HFFc6 (cell line): ENCODE measurements at places on chromosomes 2 and 18. TPM values are rescaled to one million over a fixed set of nuclear protein-coding genes. Genes with fewer than 3 reads are reported as not detected.

GRCh38 chr2:220227266-220227920 lies 600.0 kb downstream of the SLC4A3 start:
- DNase-seq = peak; percentile 77

DNA sequence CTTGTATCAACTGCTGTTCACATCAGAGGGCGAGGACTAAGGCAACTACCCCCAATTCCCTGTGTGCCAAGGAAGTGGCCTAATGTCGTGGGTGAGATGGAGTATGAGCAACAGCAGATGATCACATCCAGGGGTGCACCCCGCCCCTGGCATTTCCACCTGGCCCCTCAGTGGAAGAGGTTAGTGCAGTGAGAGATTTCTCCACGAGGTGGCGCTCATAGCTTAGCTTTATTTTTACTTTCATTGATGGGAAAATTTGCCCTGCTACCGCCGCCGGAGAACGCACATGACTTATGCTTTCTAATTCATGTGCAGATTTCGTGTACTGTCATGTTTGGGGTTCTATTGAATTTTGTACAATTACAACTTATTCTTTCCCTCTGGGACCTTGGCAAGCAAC lies 470.6 kb upstream of the MEX3C start:
- peak; percentile 2 for DNase-seq

GRCh38 chr2:111118981-111119821 lies 1.5 kb upstream of the BCL2L11 start:
- DNase-seq = no peak

TAF1B gene
- 16.9 to 22.9 TPM (median 22.6 TPM) in 3 replicates for total RNA-seq

PPP1R1C gene
- total RNA-seq = 0.31 TPM in 1 of 2 replicates, not detected in the other

DNA sequence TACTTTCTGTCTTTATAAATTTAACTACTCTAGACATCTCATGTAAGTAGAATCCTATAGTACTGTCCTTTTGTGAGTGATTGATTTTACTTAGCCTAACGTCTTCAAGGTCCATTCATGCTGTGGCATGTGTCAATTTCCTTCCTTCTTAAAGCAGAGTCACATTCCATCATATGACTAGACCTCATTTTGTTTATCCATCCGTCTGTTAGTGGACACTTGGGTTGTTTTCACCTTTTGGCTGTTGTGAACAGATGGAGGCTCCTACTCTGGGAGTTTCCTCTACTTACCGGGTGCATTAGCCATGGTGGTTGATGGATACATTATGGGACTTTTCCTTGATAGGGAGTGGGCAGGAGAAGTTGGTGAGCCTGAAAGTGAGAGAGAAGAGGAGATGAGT lies 6.4 kb upstream of the PDIA6 start:
- no peak for DNase-seq

DNA sequence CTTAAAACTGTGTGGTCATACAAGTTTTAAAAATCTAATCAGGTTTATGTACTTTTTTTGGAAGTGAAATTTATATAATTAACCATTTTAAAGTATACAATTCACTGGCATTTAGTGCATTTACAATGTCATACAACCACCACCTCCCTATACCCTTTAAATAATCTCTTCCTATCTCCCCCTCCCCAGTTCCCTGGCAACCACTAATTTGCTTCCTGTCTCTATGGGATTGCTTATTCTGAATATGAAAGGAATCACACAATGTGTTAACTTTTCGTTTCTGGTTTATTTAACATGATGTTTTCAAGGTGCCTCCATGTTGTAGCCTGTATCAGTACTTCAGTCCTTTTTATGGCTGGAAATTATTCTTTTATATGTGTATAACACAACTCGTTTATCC lies 19.4 kb downstream of the CHMP3 start:
- DNase-seq = no peak

MC2R gene
- not detected in 3 replicates for total RNA-seq

KCNK3 gene
- not detected in 3 replicates for total RNA-seq

GRCh38 chr2:113707106-113707505 lies 49.3 kb downstream of the SLC35F5 start:
- DNase-seq = no peak

GRCh38 chr2:47172156-47172921 lies 17.2 kb upstream of the STPG4 start:
- no peak for DNase-seq

DNA sequence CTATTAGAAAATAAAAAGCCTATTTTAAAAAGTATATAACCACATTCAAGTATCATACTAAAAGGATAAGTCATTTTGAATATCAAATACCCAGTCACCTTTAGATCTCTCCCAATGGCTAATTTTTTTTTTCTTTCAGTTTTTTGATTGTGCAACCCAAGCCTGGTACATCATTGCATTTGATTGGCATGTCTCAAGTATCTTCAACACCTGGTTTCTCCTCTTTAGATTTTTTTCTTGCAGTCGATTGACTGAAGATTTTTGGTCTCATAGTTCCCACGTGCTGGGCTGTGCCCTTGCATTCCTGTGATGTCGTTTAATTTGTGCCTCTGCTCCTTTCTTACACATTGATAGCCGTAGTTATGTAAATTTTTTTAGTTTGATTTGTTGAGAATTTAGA lies 40.7 kb downstream of the ATIC start:
- DNase-seq = no peak

DNA sequence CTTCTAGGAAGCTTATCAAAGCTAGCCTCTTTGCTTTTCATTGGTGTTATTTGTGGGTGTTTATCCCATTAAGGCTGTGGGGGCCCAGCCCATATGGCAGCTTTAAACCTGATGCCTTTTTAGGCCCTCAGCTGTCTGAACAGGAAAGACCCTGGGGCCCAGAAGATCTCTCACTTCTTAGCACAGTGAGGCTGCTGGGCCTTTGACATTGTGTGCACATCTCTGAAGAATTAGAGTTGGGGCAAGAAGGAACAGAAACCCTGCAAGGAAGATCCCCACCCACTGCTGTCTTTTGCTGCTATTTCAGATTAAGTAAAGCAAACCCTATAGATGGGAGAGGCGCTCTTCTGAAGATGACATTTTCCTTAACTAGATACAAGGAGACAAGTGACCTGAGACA lies 250.0 kb downstream of the SMAD2 start:
- no peak for DNase-seq

- DNase-seq = no peak
Measured at GRCh38 chr2:112923237-112923966, 12.4 kb downstream of the IL37 start.

DNA sequence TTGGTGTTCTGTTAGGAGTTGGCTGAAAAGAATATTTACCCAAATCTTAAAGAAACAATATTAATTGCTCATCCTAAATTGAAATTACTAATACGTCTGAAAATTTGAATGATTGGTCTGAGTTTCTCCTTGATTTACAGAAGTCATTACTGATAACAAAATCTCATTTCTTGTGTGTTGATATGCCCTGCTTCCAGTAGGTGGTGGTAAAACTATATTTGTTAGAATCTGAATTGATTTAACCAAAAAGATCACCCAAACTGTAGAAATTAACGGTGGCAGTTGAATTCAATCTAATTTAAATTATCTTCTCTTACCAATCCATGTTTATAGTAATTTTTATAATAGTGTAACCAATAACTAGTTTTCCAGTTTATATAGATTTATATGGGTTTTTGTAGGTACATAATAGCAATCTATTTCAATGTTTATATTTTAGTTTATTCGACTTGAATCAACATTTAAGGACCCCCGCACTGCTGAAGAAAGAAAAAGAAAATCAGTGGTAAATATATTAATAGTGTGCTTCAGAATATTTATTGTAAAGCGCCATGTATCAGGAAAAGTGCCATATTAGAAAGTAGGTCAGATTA lies 38.3 kb downstream of the PAPOLG start:
- peak; percentile 12 for DNase-seq

DNA sequence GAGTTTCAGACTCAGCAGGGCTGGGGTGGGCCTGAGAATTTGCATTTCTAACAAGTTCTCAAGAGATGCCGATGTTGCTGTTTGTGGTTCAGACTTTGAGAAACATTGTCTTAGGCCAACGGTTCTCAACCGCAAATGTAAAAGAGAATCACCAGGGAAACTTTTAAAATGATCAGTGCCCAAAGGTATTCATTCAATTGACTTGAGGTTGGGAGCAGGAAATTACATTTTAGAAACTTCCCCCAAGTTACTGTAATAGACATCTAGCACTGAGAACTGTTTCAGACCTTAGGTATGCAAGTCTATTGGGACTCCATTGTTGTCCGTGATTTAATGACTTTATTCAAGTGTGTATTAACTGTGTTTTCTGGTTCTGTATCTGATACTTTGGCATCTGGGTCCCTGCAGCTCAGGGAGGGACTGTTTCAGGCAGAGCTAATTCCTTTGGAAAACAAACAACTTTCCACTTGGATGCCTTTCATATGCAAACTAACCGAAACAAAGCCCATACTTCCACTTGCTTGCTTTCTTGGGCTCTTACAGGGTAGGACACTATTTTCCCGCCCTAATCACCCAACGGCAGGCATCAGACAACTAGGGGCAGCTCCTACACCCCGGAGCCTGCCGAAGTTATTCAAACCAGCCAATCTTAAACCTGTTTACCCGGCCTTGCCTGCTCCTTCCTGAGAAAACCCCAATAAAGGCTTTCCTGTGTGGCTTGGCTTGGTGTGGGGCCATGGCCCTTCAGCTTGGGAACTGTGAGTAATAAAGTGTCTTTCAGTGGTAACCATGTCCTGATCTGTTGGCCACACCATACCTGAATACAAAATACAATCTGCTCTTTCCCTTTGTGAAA lies 97.6 kb downstream of the POLE4 start:
- peak; percentile 9 for DNase-seq

MRPL44 gene
- 26.6 and 27.5 TPM in 2 replicates for total RNA-seq

- DNase-seq = no peak
Measured at GRCh38 chr2:216379977-216380376, 7.7 kb upstream of the MARCHF4 start.

- DNase-seq = no peak
Measured at GRCh38 chr2:124145982-124146381, 120.9 kb downstream of the CNTNAP5 start.

ATP6V1B1 gene
- 1.0 TPM in 1 of 3 replicates, not detected in the others for total RNA-seq

GRCh38 chr2:164697688-164698461 lies 76.6 kb upstream of the GRB14 start:
- DNase-seq = no peak

DNA sequence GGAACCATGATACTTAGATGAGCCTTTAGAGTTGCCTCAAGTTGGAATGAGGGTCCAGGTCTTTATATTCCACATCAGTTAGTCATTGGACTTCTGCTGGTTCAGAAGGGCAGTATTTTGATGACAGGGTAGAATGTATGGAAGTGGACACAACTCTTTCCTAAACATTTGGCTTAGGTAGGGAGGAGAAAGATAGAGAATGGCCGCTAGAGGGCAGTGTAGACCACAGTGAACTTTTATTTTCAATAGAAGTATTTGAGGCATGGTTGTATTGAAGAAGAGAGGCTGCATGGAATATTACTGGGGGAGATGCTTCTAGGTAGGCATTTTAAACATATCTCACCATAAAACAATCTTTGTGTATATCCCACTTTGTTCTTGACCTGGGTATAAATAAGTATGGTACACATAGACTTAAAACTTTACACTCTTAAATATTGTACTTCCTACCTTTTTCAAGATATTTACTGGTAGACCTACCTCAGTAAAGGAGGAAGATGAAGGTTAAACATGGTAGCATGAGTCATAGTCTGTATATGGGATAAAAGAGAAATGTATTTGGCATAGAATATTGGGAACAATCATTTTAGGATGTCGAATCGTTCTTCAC lies 497.6 kb upstream of the FAM98A start:
- DNase-seq = peak; percentile 38

DNA sequence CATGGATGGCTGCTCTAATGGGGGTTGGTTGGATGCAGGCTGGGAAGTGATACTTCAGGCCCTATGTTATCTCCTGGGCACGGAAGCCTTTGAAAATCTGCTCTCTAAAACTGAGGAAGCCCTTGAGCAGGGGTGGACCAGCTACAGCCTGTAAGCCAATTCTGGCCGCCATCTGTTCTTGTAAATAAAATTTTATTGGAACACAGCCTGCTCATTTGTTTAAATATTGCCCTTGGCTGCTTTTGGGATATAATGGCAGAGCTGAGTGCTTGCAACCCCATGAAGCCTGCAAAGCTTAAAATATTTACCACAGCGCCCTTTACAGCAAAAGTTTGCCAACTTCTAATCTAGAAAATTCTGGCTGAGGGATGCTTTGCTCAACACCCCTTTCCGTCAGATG lies 11.9 kb upstream of the IGFBP2 start:
- no peak for DNase-seq

GPR45 gene
- not detected in 3 replicates for total RNA-seq

CRACDL gene
- total RNA-seq = not detected in 3 replicates

LDLRAD4 gene
- total RNA-seq = not detected in 2 replicates

- no peak for DNase-seq
Measured at GRCh38 chr2:99619151-99619550, 129.3 kb upstream of the REV1 start.

DNA sequence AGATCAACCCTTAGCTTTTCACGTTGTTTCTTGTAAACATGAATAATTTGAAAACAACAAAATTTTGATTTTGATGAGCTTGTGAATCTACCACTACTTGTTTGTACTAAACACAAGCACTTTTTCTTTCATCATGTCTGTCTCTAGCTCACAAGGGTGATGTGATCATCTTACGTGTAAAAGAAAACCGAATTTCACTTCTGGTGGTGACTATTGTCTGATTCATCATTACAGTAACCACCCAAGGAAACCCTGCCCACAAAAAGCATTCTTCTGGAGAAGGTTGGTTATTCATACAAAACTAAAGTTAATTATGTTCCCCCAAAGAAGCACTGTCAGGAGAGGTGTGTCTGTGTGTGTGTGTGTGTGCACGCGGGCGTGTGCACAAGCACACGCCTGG lies 285.4 kb downstream of the ZNF516 start:
- peak; percentile 40 for DNase-seq

DNA sequence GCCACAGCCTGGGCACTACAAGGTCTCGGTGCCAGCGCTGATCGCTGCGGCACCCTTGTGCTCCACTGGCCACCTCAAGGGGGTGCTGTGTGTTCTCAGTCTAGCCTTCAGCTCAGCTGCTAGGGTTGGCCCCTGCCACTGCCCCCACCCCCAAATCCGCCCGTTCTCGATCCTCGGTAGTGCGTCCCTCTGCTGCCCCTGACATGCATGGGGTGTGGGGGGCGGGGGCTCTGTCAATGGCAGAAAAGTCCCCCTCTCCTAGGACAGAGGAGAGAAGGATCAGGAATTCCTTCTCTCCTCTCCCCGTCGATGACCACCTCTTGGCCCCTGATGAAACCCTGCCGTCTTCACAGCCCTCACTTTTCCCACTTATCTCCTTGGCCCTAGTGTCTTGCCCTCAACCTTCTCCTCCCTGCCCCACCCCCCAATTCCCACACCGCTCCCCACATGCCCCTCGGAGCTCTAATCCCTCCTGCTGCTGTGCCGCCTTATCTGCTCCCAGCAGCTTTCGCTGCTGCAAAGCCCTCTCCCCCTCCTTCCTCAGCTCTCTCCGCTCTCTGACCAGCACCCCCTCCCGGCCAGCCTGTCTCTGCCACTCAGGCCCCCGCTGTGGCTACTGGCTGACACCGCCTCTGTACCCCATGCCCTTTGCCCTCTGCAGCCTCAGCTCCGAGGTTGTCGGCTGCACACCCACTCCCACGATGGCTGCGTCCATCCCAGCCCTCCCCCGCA lies 4.3 kb upstream of the ASIC4 start:
- DNase-seq = peak; percentile 29

HOXD9 gene
- 2.1 and 3.2 TPM in 2 replicates for total RNA-seq

FBXO48 gene
- 0.40 to 0.63 TPM (median 0.60 TPM) in 3 replicates for total RNA-seq
